Islet precursor cell (in vitro differentiated cells): ENCODE measurements at places on chromosomes 4 and X.

DNA sequence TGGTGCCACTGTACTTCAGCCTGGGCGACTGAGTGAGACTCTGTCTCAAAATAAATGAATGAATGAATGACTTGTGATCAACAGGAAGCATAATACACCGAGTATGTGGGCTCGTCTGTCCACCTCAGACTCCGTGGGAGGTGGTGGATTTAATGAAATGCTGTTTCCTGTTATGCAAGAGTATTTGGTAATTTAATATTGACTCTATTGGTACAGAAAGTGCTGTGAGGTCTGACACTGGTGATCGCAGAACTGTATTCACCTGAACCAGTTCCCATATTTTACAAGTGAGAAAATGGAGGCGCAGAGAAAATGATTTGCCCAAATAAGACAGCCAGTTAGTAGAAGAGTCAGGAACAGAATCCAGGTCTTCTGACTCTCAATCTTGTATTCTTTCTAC lies 423.3 kb downstream of the RAPGEF2 start:
- no peak for DNase-seq

DNA sequence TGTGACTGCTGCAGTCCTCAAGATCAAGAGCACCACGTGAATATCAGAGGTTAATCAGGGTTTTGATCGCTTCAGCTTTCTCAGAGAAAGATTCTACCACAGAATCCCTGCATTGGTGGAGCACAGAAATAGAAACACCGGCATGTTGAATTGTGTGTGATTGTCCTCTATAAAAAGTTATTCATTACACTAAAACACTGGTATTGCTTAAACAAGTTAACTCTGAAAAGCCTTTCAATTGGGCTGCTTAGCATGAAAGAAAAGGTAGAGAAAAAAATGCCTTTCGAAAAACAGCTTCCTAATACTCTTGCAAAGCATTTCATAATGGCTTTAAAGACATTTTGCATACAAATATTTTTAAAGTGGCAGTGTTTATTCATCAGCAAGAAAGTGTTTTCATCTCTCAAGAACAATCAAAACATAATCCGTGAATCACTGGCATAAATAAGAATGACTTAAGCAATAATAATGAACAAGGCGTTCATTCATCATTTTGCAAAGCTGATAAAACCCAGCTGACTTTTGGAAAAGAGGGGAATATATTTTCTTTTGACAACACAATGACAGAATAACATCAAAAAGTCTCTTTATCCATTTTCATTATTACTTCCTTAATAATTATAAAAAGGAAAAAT lies 61.1 kb downstream of the HELT start:
- no peak for DNase-seq

- no peak for DNase-seq
Measured at GRCh38 chrX:151703487-151703886, 8.2 kb downstream of the PRRG3 start.

DNA sequence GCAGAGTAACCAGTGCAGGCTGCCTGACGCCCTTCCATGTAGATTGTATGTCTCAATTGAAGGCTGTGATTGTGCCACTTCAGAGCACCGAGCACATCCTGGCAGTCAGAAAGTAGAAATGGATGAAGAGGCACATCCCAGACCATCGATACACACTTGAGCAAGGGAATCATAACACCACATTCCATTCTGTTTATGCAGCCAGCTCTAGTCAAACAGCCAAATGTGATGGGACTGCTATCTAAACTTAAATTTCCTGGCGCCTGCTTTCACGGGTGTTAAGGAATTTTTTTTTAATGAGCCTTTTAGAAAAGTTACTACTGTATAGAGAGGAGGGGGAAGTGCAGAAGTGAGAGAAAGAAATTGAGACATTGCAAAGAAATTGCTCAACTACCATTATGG lies 84.4 kb downstream of the PPARGC1A start:
- DNase-seq, result no peak

- DNase-seq, result no peak
Measured at GRCh38 chrX:53930515-53931380, 113.5 kb downstream of the PHF8 start.

GRCh38 chrX:110208092-110208491 lies 109.8 kb downstream of the AMMECR1 start:
- no peak for DNase-seq

GRCh38 chr4:967113-968104 lies 6.0 kb downstream of the DGKQ start:
- no peak for DNase-seq

GRCh38 chrX:8668813-8669212 lies 63.1 kb downstream of the ANOS1 start:
- peak; percentile 90 for DNase-seq

DNA sequence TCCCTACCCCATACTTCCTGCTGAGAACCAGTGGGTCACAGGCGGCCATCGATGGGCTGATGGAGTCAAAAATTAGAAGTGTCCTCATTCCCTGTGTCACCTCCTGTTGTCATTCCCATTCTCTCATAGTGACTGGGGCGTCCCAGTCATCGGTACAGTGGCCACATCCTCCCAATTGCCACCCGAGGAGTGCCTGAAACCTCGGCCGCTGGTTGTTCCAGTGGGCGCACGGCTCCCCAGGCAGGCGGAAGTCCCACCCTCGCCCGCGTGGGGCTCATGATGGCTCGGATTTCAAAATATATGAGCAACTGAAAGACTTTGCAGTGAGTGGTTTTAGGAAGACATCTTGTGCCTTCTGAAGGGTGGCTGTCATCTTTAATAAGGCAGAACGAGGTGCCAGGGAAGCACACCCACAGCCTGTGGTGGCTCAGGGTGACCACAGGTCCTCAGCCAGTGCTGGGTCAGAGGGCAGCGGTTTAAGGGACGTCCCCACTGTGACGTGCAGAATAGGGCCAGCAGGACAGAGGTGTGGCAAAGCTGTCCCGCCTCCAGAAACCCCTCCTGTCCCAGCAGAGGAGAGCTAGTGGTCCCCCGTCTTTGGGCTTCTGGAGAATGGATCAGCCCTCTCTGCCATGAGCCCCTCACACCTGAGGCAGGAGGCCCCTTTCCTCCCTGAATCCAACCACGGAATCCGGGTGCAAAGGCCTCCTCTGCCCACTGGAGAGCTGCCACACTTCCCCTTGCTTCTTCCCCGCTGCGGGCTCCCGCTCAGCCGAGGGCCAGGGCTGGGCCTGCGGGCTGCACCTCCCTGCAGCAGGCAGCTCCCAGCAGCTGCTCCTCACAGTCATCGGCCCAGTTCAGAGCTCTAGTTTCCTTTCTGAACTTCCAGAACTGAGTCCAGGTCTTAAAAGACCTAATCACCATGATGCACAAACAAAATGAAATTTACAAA lies 90.4 kb downstream of the ABLIM2 start:
- no peak for DNase-seq

GRCh38 chr4:65865489-65865888 lies 195.2 kb upstream of the EPHA5 start:
- DNase-seq, result no peak

DNA sequence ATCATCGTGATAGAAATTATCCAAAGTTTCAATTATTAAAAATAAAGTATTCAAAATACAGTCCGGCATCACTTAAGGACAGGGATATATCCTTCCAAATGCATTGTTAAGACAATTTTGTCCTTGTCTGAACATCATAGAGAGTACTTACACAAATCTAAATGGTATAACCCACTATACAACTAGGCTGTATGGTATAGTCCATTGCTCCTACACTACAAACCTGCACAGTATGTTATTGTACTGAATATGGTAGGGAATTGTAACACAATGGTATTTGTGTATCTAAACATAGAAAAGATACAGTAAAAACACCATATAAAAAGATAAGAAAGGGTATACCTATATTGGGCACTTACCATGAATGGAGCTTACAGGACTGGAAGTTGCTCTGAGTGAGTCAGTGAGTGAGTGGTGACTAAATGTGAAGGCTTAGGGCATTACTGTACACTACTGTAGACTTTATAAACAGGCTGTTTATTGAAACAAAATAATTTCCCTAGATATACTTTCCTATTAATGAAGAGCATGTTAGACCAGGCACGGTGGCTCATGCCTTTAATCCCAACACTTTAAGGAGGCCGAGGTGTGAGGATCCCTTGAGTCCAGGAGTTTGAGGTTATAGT lies 44.8 kb upstream of the PTPN13 start:
- DNase-seq, result no peak

DNA sequence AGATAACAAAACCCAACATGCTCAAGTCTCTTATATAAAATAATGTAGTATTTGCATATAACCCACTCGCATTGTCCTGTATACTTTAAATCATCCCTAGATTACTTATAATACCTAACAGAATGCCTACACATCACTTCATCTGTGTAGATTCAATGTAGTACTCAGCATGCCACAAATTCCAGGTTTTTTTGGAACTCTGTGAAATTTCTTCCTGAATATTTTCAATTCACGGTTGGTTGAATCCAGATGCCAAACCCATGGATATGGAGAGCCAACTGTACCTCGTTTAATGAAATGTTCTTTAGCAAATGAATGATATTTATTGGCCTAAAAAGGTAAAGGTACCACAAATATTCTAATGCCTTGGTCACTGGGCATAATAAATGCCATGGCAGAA lies 24.8 kb downstream of the CCNI start:
- DNase-seq, result no peak

DNA sequence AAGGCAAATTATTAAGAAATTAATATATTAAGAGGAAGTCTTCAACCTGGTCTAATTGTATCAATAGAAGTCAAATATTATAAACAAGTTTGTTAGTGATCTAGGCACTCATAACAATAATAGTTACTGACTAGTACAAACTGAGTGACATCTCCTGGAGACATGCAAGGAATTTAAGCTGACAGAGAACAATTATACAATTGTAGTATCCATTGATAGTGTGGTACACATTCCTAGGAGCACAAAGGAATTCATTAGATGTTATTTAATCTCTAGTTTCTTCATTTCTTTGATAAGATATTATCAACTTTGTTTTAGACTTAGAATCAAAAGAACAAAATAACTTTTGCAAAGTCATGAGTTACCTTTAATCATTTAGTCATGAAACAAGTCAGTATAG lies 1048.6 kb downstream of the PCDH7 start:
- no peak for DNase-seq

DNA sequence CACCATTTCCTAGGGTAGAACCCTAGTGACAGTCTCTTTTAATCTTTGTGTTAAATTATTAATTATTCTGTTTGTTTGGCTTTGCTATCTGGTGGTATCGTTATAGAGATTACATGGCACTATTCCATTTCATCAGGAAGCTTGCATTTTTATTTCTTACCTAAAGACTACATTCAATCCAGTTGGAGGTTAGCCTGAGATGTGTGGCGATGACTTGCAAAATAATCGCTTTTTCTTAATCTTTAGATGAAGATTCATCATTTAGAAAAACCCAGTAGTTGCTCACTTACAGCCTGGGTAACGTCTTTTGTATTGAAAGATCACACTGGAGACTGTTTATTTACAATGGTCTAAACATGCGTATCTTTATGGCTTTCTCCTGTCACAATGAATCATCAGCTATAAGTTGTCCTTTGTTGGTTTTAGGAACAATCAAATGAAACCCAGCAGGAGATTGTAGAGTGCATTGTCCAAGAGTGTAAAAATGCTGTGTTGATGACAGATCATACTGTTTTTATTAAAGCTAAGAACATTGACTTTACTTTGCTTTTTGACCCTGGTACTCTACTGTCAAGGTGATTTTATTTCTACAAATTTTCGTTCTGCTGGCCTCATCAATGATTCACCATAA lies 281.7 kb upstream of the PITX2 start:
- DNase-seq, result no peak

DNA sequence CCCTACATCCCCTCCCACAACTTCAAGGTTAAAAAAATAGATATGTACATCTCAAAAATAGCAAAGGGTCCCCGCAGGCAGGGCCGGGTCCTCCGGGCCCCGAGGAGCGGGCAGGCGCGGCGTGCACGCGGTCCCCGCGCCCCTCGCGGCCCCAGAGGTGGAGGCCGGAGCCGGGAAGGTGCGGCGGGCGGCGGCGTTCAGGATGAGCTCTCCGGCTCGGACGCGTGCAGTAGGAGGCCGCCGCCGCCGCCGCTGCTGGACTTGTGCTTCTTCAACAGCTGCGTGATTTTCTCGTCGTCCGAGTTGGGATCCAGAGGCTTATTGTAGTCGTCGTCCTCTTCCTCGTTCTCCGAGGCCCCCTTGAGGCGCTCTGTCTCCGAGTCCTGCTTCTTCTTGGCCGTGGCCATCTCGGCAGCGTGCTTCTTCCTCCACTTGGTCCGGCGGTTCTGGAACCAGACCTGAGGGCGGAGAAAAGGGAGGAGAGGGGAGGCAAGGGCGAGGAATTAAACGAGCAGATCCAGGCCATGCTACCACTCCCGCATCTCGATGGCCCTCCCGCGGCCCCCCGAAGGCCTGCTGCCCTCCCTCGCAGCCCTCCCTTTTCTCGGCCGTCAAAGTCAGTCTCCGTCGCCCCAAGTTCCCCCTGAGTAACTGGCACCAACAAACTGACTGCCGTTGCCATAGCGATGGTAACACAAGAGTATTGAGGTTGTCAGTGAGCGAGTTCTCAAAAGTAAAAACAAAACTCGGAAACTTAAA lies 5.8 kb downstream of the NKX6-1 start:
- peak; percentile 86 for DNase-seq

- DNase-seq, result no peak
Measured at GRCh38 chrX:40685362-40685918, 38.1 kb upstream of the CXorf38 start.

DNA sequence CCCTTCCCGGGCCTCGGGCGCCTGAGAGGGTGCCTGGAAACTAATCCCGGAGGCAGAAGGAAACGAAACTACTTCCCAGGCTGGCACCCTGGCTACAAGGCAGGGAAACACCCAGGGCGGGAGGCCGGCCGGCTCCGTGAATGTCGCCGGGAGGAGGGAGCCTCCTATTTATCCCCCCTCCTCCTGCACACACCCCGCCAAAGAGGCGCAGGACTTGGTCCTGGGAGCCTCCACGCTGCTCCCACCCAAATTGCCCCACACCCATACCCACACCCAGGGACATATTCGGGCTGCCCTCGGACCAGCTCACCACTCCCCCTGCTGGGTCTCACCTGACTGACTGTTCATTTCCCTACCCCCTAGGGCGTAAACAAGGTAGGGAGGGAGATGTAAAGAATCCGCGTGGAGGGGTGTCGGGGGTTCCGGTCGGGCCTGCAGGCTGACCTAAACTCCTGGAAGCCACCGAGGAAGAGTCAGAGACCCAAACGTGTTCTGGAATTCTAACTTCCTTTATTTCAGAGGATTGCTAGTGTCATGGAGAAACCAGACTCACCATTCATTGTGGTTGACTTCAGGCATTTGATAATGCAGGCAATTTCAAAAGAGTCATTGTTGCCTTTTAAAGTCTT lies at the start of gene BTC:
Gene BTC (minus strand): TSS at position 142 of the 629 bp plus-strand sequence. CDS start 198 bp downstream, outside the sequence.
- peak; percentile 74 for DNase-seq

GRCh38 chr4:114321366-114321765 lies 277.2 kb upstream of the UGT8 start:
- DNase-seq, result no peak
